ENCODE measurements at places on chromosomes 2 and 18.

DNA sequence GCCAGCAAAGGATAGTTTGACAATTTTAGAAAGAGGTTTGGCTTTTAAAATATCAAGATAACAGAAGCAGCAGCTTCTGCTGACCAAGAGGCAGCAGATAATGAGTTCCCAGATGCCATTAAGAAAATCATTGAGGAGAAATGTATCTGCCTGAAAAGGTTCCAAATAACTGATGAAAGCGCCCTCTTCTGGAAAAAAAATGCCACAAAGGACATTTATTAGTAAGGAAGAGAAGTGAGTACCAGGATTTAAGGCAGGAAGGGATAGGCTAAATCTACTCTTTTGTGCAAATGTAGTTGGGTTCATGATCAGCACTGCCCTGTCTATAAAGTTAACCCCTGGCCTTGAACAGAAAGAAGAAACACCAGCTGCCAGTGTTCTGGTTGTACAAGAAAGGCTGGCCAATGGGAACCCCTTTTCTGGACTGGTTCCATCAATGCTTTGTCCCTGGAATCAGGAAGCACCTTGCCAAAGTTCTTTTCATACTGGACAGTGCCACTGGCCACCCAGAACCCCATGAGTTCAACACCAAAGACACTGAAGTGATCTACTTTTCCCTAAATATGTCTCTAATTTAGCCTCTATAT lies 40.6 kb downstream of the DHX57 start:
- no peak for DNase-seq

DNA sequence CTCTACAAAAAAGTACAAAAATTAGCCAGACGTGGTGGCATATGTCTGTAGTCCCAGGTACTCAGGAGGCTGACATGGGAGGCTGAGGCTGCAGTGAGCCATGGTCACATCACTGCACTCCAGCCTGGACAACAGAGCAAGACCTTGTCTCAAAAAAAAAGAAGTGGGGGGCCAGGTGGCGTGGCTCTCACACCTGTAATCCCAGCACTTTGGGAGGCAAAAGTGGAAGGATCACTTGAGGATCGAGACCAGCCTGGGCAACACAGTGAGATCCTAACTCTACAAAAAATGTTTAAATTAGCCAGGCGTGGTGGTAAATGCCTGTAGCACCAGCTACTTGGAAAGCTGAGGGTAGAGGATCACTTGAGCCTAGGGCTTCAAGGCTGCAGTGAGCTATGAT lies 23.1 kb downstream of the KCNG3 start:
- DNase-seq, result no peak

DNA sequence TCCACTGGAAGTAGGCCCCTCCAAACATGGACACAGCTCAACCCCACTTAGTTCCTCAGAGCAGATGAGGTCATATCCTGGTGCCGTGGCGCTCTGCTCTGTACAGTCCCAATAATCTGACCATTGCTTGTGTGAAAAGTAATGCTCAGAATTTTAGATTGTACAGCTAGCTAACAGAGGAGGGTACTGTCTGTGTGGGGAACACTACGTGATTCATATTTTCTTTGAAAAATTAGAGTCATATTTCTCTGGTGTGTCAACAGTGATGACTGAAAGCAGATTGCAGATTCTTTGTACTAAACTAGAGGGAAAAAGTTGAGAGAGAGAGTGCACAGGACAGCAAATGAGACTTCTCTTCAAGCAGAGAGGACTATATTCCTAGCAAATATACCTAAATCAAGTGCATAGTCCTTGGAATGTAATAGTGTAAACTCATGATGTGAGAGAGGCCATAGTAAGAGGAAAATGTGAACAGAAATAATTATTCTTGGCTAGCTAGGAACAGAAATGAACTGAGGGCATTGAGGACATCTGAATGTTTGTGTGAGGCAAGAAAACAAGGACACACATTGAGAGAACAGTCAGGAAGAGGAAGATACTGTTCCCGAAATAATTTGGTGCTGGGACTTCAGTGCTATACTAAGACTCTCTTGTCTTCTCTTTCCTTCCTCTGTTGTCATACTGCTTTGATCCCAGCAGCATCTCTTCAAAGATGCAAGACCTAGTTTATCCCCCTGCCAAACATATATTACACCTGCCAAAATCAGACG lies 157.0 kb upstream of the RND3 start:
- no peak for DNase-seq

- no peak for DNase-seq
Observed at GRCh38 chr2:107361751-107362381, 464.8 kb upstream of the RGPD4 start.

DNA sequence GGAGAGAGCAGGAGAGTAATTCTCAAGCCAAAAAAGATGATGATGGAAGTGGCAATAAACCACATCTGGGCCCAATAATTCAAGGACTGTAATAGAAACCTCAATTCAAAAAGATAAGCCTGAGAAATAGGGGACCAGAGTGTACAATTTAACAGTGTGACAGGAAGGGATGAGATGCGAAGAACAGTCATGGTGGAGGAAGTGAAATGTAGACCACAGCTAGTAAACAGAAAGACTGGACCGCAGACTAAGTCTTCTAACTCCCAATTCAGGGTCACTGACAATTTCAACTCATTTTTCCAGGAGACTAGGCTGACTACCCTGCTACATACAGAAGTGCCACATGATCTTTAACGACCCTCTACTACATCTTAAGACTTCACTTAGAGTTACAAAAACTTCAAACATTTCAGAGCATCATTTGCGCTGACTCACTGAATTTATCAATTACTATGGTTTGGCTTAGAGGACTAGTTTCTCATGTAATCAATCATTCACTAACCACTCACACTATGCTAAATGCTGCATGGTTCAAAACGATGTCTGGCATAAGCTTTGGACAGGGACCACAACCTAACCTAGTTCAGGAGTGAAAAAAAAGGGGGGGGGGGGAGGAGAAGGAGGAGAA lies 9.0 kb downstream of the CUL3 start:
- DNase-seq, result no peak

GRCh38 chr2:117859532-117859911 lies 45.0 kb downstream of the DDX18 start:
- no peak for DNase-seq

DNA sequence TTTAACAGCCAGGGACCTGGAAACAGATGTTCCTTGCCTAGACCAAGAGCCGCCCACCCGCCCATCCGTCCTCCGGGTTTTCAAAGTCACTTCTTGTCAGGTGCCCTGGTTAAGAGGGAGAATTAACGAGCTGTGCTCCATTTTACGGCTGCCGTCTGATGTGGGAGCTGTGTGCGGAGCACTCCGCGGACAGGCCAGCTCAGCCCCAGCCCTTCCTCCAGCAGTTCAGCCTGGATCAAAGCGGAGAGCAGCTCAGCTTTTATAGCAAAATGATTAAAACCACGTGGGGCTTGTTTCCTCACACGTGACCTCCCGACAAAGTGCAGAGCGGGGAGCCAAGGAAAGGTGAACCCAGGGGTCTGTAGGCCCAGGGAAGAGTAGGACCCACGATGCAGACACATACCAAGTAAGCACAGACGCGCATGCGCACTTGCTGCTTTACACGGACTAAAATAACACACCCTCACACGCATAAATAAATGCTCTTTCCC lies 46.1 kb upstream of the PKDCC start:
- DNase-seq, result no peak

DNA sequence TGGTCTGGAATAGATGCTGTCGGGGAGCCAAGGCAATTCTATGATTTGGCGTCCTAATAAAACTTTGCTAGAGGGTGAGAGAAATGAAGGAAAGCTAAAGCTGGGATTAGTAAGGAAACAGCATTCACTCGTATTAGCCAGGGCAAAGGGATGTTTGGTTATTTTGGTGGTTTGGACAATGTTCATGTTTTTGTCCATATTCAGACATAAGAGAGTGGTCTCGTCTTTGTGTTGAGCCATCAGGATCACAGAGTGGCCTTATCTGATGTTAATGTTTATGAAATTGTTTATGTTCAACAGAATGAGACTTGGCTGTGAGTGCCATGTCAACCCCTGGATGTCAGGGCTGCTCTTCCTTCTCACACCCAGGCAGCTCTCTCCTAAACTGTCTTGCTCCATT lies 58.9 kb upstream of the EPC2 start:
- no peak for DNase-seq

DNA sequence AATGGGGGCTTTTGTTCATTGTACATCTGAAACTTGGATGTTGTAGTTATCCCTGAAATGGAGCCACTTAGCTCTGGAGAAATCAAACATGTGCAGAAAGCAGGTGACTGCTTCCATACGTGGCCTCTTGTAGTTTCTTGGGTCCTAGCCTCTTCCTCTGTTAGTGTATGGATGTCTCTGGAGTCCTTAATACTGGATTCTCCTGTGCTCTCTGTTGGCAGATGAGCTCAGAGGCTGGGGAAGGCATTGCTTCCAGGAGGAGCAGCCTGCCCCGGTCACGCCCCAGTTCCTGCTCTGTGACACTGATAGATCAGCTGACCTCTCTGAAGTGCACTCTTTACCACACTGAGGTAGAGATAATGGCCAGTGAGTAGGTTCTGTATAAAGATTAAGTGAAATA lies 176.2 kb downstream of the LDLRAD4 start:
- DNase-seq, result no peak

- DNase-seq, result no peak
Observed at GRCh38 chr2:135615404-135615803, 84.1 kb downstream of the R3HDM1 start.

GRCh38 chr18:48137374-48138081 lies 207.1 kb upstream of the SMAD2 start:
- no peak for DNase-seq

GRCh38 chr2:165558832-165559231 lies 89.3 kb downstream of the CSRNP3 start:
- no peak for DNase-seq

DNA sequence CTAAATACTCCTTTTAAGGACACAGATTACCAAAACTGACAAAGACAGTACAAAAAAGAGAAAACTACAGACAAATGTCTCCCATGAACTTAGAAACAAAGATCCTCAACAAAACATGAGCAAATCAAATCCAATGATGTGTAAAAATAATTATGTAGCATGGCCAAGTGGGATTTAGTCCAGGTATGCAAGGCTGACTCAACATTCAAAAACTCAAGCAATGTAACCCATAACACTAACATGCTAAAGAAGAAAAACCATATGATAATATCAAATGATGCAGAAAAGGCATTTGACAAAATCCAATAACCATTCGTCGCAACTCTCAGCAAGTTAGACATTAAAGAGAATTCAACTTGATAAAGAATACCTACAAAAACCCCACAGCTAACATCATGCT lies 239.0 kb upstream of the KLHL29 start:
- DNase-seq, result no peak

GRCh38 chr2:223513771-223514455 lies 88.2 kb downstream of the SCG2 start:
- DNase-seq, result no peak

All from GM06990 (cell line).